ENCODE measurements at places on chromosomes 2 and 18. TPM values are rescaled to one million over a fixed set of nuclear protein-coding genes. Genes with fewer than 3 reads are reported as not detected.

The GRHL1 gene
- 4.0 TPM for total RNA-seq

The ANKRD36C gene
- total RNA-seq: 31.7 TPM

The TMEM178A gene
- total RNA-seq: 2.9 TPM

The VAMP8 gene
- 47.0 TPM for total RNA-seq

The FEV gene
- not detected for total RNA-seq

The GKN1 gene
- total RNA-seq: not detected

The KHK gene
- 1.1 TPM for total RNA-seq

The MAP2 gene
- 8.7 TPM for total RNA-seq

The MOGAT1 gene
- total RNA-seq: not detected

The MLPH gene
- total RNA-seq: 24.6 TPM

The TUBA3E gene
- not detected for total RNA-seq

The B4GALT6 gene
- total RNA-seq: 6.9 TPM

The SULT1C2 gene
- 13.1 TPM for total RNA-seq

The C2orf78 gene
- total RNA-seq: not detected

The AAMP gene
- 167 TPM for total RNA-seq

DNA sequence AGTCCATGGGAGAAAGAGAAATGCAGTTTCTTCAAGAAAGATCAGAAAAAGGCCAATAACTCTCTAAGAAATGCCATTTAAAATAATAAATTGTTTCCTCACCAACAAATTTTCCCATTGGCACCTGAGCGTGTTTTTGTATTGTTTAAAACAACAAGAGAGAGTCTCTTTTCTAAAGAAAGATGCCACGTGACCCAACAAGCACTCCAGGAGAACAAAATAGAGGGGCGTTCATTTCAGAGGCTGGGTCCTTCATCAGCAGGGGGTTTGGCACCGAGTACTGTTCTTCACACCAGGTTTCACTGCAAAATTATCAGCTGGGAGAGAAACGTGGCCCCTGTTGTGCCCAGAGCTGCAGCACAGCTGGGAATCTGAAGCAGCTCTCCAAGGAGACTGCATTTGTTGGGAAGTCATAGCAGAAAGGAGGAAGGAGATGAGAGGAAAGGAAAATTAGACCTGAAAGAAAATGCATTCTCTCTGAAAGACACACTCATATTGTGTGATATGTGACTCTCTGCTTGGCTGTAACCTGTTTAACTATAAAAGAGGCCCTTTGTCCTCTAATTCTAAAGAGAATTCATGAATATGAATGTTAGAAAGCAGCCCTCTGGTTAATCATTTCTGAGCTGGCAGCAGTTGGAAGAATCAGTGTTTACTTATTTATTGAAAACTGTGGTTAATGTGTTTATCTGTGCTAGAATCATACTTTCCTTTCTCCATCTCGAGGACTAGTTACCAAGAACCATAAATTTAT is 205.3 kb upstream of the CDH20 start:
- peak; percentile 50 for DNase-seq

- peak; percentile 54 for DNase-seq
Measured at GRCh38 chr2:42055573-42056514, 8.0 kb downstream of the PKDCC start.

DNA sequence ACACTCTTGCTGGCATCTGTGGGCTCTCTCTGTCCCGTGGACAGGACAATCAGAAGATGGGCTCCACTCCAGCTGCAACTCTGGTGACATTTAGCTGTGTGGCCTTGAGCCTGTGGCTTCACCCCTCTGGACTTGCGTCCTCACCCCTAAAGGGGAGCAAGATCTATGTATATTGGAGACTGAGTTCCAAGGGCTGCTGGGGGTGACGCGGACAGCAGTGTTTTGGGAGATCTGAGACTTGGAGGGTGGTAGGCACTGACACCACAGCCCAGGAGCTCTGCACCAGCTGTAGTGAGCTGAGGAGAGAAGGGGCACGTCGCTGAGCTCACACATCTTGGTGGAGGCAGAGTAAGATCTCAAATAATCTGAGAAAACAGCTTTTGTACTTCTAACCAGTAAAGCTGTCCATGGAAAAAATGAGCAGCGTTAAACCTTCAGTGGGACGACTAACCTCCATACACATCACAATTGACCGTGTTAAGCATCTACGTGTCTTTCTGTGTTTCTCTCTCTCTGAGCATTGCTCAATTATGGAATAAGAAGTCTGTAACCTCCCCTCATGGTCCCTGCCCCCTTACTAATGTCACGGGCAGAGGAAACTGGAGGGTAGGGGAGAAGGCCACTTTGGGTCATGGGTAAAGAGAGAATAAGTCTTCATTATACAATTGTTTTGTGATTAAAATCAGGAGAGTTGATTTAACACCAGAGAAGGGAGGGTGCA is 85.8 kb downstream of the SH3RF3 start:
- DNase-seq: no peak

- no peak for DNase-seq
Measured at GRCh38 chr2:235685024-235685721, 191.3 kb downstream of the AGAP1 start.

DNA sequence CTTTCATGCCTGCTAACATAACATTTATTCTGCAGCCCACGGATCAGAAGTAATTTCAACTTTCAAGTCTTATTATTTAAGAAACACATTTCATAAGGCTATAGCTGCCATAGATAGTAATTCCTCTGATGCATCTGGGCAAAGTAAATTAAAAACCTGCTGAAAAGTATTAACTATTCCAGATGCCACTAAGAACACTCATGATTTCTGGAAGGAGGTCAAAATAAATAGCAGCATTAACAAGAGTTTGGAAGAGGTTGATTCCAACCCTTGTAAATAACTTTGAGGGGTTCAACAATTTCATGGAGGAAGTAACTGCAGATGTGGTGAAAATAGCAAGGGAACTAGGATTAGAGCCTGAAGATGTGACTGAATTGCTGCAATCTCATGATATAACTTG is 77.6 kb downstream of the CCDC148 start:
- DNase-seq: no peak

- no peak for DNase-seq
Measured at GRCh38 chr2:29006092-29006979, 25.2 kb downstream of the TOGARAM2 start.

DNA sequence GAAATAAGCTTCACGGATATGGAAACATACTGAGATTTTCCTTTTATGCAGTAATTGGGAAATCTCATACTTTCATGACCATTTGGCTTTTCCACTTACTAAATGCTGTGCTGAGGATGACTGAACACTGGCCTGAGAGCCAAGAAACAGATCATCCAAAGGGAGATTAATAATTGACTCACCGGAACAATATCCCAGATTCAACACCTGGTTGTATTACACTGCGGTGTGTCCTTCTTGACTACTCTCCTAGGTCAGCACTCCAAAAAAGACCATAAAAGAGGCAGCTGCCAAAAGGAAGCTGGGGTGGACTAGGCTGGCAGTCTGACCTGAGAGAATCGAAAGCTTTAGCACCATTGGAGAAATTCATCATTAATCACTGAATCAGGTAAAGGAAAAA is 469.1 kb downstream of the CBLN2 start:
- DNase-seq: peak; percentile 76

- peak; percentile 8 for DNase-seq
Measured at GRCh38 chr2:64768491-64769005, 114.8 kb upstream of the SERTAD2 start.

DNA sequence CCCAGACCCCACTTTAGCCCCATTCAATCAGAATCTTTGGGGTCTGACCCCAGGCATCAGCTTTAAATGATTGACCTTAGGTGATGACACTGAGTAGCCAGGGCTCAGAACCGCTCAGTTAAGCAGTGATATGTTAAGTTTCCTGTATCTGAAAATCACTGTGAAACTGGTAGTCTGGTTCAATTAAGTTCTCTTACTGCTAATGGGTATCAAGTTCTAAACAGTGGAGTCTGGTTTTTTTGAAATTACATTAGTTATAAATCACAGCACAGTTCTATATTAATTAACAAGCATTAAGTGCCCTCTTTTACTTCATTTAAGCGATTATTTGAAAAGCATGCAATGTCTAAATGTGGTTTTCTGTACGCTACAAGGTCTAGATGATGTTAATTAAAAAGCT is 117.9 kb downstream of the HAUS1 start:
- DNase-seq: no peak

- no peak for DNase-seq
Measured at GRCh38 chr2:143468341-143468888, 339.2 kb downstream of the ARHGAP15 start.

DNA sequence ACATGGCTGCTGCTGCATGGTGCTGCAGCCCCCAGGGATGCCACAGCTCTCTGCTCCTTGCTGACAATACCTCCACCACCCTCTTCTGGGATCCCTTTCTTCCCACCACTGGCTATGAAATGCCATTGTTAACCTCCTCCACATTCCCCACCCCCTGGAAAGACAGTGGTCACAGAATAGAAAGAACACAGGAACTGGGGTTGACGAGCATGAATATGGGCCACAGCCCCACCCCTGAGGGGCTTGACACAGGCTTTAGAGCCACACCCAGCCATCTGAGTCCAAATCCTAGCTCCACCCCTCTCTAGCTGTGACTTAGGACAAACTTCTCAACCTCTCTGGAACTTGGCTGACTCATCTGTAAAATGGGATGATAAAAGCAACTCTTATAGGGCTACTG is 47.3 kb downstream of the TMEM163 start:
- DNase-seq: no peak

GRCh38 chr2:84970868-84971509 is at the start of gene KCMF1:
Gene KCMF1, plus strand, starts transcription at chr2:84971161. Its CDS starts 291 bp downstream, at chr2:84971452.
- DNase-seq: no peak

DNA sequence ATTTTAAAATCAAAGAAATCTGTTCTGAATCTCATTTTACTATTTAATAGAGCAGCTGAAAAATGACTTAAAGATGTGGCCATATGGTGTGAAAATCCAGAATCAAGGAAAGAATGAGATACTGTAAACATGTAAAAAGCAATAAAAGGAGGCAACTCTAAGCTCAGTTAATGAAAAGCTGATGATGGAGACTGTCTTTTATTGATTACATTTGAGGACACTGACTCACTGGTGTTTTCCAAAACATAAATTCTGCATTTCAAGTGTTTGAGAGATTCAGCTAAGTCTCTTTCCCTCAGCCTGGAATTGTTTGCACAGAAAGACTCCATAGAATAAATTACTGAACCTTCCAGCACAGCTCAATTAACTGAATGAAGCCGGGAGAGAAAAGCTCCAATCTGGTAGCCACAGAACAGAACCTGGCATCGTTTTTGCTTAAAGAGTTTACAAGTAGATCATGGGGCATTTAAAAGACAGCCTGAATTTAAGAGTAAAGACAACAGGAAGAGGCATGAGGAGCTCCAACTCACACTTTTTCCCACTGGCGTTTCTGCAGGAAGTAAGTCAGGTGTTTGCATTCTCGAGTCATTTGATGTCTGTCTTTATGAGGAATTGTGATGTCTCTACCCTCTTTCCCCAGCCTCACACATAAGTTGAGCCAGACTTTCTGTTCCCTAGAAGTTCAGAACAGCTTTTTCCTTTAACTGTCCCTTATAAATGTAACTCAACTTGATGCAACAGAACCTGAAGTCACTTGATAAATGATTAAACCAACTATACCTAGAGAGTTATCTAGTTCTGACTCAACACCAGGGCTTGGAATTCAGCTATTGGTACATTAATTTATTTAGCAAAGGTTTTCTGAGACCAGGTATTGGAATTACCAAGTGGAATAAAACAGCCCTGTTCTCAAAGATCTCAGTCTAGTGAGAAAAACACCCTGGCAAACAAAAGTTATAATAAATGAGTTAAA is 53.3 kb downstream of the FTCDNL1 start:
- DNase-seq: peak; percentile 70

GRCh38 chr2:44949329-44950151 is 8.0 kb downstream of the SIX3 start:
- peak; percentile 15 for DNase-seq

DNA sequence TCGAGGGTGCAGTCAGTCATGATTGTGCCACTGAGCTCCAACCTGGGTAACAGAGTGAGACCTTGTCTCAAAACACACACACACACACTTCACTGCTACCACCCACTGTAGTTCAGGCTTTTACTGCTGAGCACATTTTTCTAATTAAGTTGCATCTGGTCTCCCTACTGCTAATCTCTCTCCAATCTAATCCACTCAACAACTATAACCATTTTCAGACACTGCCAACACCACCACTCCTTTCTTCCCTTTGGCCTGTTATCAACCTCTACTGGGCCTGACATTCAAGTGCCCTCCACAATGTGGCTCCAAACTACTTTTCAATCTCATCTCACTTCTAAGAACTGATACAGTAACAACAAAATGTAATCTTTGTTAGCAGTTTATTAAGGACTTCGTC is 44.8 kb downstream of the RMP24 start:
- DNase-seq: no peak

- no peak for DNase-seq
Measured at GRCh38 chr2:30110773-30111172, 36.0 kb upstream of the YPEL5 start.

GRCh38 chr2:39779341-39779851 is 338 bp upstream of the THUMPD2 start:
- DNase-seq: no peak

DNA sequence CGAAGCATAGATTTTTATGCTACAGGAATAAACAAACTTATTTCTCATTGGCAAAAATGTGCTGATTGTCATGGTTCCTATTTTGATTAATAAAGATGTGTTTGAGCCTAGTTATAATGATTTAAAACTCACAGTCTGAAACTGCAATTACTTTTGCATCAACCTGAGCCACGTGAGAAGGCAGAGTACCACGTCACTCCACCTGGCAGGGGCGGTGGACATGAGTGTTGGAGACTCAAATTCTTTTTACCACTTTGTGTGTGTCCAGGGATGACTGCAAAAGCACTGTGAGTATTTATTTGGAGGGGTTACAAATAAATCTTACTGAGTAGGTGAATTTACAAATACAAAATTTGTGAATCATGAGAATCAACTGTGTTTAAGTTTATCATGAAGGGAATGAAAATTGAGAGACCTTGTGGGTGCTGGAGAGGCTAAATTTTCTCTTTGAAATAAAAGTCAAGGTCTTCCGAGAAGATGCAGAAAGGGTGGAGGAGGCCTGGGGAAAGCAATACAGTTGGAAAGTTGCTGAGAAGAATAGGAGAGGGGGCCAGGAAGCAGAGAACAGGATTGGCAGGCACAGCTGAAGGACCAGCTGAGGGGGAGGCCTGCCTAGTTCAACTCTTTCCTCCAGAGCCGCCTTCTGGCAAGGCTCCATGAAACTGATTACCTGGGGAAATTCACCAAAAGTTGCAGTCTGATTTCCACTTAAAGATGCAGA is 316.4 kb downstream of the MYCN start:
- no peak for DNase-seq

DNA sequence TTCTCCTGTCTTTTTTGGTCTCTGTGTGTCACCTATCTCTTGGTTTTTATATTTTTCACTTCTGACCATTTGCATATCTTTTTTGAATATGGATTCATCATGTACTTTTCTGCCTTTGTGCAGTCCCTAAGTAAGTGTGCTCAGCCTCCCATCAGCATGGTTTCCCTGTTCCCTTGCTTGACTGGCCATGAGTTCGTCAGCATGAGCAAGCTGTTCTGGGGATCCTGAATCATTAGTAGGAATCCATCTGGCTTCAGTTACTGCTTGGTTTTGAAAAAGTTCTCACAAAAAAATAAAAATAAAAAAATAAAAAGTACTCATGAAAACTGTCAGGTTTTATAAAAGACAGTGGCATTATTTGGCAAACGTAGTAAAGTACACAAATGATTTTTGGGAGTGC is 144.1 kb downstream of the NCOA1 start:
- DNase-seq: peak; percentile 29
